ENCODE measurements at places on chromosomes 11 and 22.
A peak's percentile ranks its signal among the peaks of the same experiment; 100 is the strongest.

DNA sequence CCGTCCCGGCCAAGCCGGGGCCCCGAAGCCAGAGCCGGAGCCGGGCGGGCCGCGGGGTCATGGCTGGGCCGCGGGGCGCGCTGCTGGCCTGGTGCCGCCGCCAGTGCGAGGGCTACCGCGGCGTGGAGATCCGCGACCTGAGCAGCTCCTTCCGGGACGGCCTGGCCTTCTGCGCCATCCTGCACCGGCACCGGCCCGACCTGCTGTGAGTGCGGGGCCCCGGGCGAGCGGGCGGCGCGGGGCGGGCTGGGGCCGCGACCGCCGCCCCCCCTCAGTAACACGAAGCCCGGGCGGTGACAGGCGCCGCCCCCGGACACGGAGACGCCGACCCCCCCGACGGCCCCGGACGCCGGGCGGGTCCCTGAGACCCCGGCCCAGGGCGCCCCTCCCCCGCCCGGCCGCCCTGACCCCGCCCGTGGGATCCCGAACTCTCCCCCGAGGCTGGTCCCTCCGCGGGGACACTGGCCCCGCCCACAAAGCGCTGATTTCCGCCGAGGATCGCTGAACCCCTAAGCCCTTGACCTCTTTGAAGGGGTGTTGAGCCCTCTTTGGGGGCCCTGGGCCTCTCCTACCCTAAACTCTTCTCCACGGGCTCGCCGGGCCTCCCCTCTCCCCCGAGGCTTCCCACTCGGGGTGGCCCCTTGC is 389 bp downstream of the MICALL1 start:
- DNase-seq, result peak; percentile 35

- no peak for DNase-seq
These were observed 15.4 kb downstream of the ART5 start for GRCh38 chr11:3626250-3626960.

- DNase-seq, result no peak
These were observed 385 bp downstream of the HARBI1 start for GRCh38 chr11:46616551-46617133.

GRCh38 chr22:23380911-23381310 is 199.2 kb downstream of the IGLL1 start:
- no peak for DNase-seq

DNA sequence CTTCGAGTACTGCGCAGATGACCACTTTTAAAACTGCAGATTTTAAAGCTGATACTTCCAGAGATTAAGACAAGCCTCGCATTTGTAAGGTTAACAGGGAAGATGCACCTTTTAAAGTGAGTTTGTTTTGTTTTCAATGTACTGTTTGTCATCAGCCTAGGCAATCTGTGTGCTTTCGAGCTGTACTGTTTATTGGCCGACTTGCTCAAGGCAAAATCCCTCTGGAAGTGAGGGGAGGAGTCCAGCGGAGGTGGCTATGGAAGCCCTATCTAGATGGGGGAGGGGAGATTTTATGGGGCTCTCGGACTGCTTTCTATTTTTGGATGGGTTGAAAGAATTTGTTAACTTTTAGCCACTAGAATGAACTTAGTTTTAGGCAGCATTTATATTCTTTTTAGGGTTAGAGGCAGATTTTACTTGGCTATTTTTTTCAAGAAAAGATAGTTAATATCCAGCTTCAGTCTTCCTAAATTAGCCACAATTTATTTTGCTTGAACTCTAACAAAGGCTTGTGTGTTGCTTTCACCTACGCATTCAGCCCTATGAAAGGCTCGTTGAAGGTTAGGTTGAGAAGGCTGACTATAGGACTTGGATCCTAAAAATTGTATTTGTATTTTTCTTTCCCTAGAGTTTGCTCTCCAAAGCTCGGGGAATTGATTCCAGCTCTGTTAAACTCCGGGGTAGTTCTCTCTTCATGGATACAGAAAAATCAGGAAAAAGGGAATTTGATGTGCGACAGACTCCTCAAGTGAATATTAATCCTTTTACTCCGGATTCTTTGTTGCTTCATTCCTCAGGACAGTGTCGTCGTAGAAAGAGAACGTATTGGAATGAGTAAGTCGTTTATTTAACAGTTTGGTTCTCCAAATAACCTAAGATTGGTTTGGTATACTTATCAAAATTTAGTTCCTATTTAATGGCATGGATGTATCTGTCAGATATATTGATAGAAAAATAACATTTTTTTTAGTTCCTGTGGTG is 2.1 kb downstream of the WEE1 start:
- DNase-seq, result no peak
